Heart right ventricle (tissue), 16 donors: ENCODE measurements at places on chromosomes 12 and 14. TPM values are rescaled to one million over a fixed set of nuclear protein-coding genes. Genes with fewer than 3 reads are reported as not detected.

The CLEC4D gene
- total RNA-seq: not detected

- H3K4me3 ChIP-seq: no peak overlapping the region
- H3K27ac ChIP-seq: no peak overlapping the region
- peaks cover 11% of the 10 kb centered on the region for H3K27me3 ChIP-seq
Observed at GRCh38 chr14:36805131-36805559, 143.5 kb downstream of the PAX9 start.

GRCh38 chr12:13472690-13473089 lies 276.2 kb downstream of the EMP1 start:
- H3K4me1 ChIP-seq: no peaks in the 10 kb centered on the region
- no peaks in the 10 kb centered on the region for H3K36me3 ChIP-seq
- H3K27ac ChIP-seq: no peak overlapping the region
- peaks cover 7% of the 10 kb centered on the region for H3K27me3 ChIP-seq
- H3K4me3 ChIP-seq: no peak overlapping the region
- DNase-seq: no peak

GRCh38 chr12:2963760-2964292 lies 4.6 kb downstream of the TEAD4 start:
- DNase-seq: peak; percentile 55
- H3K4me1 ChIP-seq: peaks cover 18% of the 10 kb centered on the region
- no peaks in the 10 kb centered on the region for H3K36me3 ChIP-seq
- peak overlapping the region; percentile 31 for H3K4me3 ChIP-seq
